Stimulated activated CD4-positive, alpha-beta T cell treated with anti-CD3 and anti-CD28 coated beads, Interleukin-4, amount 100 ng/mL, for 1 hour (primary cell): ENCODE measurements at places on chromosomes 5 and 9.

DNA sequence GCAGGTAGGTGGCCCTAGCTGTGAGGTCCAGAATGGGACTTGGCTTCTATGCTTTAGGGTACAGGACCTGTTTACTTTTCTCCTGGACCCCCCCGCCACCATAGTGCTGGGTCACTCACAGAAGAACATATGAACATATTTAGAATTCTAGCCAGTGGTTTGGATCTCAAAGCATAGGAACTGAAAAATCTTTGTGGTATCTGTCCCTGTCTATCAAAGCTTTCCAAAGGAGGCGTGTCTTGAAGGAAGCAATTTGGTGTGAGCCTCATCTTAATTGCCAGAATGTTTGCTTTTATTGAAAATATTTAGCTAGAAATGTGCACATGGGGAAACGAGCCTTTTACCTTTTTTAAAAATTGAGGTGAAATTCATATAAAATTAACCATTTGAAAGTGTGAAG is 6.2 kb downstream of the PHF2 start:
- DNase-seq: no peak

GRCh38 chr9:87085521-87085920 is 138.2 kb upstream of the GAS1 start:
- DNase-seq: no peak

GRCh38 chr5:172379481-172379880 is 74.8 kb downstream of the SH3PXD2B start:
- no peak for DNase-seq

- no peak for DNase-seq
Measured at GRCh38 chr5:76283670-76284069, 119.4 kb upstream of the IQGAP2 start.

GRCh38 chr5:90169078-90169477 is 240.5 kb downstream of the CETN3 start:
- DNase-seq: no peak
